ENCODE measurements at places on chromosomes 12 and 14. TPM values are rescaled to one million over a fixed set of nuclear protein-coding genes. Genes with fewer than 3 reads are reported as not detected.

The DLST gene
- total RNA-seq: 96.9 TPM

The RHOF gene
- total RNA-seq: 1.6 TPM

The BDKRB2 gene
- total RNA-seq: 2.9 TPM

The SLC35F4 gene
- total RNA-seq: not detected
